HEK293T (cell line): ENCODE measurements at places on chromosomes 16 and 17.
A peak's percentile ranks its signal among the peaks of the same experiment; 100 is the strongest.

DNA sequence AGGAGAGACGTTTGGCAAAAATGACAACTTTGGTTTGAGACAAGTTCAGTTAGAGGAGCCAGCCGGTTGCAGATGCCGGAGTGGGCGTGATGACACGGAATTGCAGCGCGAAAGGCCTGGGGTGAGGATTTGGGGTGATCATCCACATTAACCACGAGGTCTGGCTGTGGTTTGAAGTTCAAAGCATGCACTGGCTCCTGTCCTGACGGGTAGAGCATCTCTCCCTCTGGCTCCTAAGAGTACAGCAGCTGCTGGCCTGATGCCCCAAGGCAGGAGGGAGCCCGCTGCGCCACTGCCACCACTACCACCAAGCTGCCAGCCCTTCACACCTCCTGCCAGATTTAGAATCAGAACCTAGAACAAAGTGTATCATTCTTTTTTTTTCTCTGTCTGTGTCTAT, 3.7 kb downstream of the RHBDL3 start:
- DNase-seq = no peak

- DNase-seq = no peak
Observed at GRCh38 chr17:6712854-6713129, 377 bp downstream of the SLC13A5 start.

DNA sequence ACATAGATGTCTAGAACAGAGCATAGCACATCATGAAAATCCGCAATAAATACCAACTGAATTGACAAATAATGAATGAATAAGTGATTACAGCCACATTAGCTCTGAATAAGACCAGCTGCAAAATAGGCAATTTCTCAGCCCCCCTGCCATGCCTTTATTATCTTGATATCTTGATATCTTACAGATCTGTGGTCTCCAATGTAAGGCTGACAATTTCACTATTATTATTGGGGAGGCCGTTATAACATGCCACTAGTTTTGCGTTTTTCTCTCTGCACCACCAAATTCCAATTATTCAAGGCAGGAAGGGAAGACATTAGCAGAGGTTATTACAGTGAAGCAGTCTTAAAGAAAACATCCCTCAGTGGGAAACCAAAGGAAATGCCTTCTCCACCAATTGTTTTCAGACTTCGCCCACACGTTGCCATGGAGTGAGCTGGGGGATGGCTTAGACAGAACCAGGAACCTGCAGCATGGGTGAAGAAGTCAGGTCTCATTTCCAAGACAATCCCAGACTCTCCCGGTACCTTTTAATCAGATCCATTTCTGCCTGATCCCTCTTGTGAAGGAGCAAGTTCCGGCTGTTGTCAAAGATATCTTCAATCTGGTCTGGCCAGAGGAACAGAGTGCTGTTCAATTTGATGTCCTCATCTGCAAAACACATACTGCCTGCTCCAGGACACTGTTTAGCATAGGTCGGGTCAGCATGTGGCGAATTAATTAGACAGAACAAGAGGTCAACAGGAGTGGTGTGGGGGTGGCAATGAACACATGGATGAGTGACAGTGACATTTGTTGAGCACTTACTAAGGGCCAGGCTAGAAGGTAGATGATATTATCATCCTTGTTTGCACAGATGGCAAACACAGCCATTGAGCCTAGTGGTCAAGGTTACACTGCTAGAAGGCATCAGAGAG, 46.4 kb downstream of the DNAH3 start:
- DNase-seq = no peak

GRCh38 chr17:50372222-50372757, 694 bp downstream of the MRPL27 start:
- DNase-seq = no peak

DNA sequence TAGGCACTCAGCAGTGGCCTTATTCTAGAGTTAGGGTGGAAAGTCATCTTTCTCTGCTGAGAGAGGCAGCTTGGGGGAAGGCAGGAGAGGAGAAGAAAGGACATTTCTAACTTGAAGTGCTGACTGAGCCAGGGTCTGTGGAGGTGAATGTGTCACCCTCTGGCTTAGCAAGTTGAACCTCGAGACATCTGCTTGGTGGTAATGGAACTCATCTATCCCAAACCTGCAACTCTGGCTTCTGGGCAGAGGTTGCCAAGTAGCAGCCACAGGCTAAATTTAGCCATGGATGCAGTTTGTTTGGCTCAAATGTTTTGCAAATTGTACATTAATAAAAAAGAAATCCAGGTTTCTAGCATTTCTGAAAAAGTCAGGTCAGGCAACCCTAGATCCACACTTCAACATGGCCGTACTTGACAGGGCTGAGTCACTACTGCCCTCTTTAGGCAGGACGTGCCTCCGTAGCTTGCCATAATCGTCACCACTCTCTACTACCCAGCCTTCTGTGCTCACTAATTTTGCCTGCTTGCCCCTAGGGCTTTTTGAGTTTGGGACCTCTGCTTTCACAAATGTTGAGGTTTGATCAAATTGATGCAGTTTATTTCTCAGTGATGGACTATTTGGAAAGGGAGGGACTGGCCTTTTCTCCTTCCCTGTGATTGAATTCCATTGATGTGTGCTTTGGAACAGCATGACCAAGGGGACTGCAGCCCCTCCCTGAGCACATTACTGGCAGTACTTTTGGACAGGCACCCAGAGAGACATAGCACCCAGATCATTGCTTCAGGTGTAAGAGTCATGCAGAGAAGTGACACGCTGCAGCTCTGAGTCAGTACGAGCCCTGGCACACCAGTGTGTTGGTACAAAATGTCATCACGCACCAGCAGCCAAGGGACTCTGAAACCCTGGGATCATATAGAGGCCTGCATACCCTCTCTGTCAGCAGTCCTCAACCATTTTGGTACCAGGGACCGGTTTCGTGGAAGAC, 5.2 kb downstream of the CDH13 start:
- peak; percentile 17 for DNase-seq

GRCh38 chr16:2482708-2483534, 8.0 kb downstream of the TBC1D24 start:
- DNase-seq = no peak

GRCh38 chr17:34663714-34664113, 84.3 kb downstream of the TMEM132E start:
- no peak for DNase-seq
